RWPE2 (cell line): ENCODE measurements at places on chromosomes 6 and 20.

GRCh38 chr6:44107017-44107416, 20.2 kb downstream of the MRPL14 start:
- no peak for DNase-seq

- DNase-seq = no peak
Observed at GRCh38 chr20:41452226-41452625, 85.6 kb upstream of the EMILIN3 start.

DNA sequence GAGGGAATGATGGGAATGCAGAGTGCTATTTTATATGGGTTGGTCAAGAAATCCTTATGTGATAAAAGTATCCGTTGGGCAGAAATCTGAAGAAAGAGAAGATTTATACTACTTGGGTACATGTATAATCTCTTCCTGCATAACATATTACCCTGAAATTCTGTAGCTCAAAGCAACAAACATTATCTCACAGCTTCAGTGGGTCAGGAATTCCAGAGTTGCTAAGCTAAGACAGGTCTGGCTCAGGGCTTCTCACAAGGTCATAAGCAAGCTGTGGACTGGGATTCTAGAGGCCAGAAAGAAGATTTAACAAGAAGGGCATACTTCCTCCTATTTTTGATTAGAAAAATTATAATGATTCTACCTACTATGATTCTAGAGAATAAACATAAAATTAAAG, 172.5 kb upstream of the THEMIS start:
- DNase-seq = no peak

- DNase-seq = no peak
Observed at GRCh38 chr6:169589293-169589692, 112.5 kb downstream of the WDR27 start.
